Memory B cell (primary cell): ENCODE measurements at places on chromosomes 16 and 17.

- DNase-seq, result no peak
Measured at GRCh38 chr16:66926171-66926947, 1.0 kb upstream of the RRAD start.

- DNase-seq, result no peak
Measured at GRCh38 chr16:49931916-49932315, 76.0 kb upstream of the ZNF423 start.

- no peak for DNase-seq
Measured at GRCh38 chr17:17057057-17057551, 14.8 kb downstream of the MPRIP start.

- no peak for DNase-seq
Measured at GRCh38 chr16:9612267-9612666, 520.8 kb downstream of the HAPSTR1 start.

- no peak for DNase-seq
Measured at GRCh38 chr17:10354651-10355050, 18.2 kb downstream of the MYH13 start.

GRCh38 chr16:58379736-58380135 lies 12.5 kb upstream of the GINS3 start:
- DNase-seq, result no peak

DNA sequence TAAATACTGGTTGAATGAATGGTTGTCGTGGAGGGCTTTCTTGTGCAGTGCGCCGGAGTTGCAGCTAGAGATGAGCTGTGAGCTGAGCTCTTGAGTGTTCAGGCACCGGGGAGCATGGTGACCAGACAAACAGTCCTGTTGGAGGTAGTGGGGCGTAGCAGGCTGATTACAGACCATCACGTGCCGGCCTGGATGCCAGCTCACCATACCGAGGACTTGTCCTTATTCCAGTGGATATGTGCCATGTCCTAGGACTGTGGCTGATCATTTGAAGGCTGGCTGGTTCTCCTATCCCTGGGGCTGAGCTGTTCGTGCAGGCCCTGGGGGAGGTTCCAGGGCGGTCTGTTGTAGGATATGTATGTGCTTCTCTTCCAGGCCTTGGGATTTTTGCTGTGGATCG lies 60.0 kb downstream of the ABCC1 start:
- no peak for DNase-seq

- DNase-seq, result no peak
Measured at GRCh38 chr16:71441348-71442050, 355 bp downstream of the TLE7 start.

DNA sequence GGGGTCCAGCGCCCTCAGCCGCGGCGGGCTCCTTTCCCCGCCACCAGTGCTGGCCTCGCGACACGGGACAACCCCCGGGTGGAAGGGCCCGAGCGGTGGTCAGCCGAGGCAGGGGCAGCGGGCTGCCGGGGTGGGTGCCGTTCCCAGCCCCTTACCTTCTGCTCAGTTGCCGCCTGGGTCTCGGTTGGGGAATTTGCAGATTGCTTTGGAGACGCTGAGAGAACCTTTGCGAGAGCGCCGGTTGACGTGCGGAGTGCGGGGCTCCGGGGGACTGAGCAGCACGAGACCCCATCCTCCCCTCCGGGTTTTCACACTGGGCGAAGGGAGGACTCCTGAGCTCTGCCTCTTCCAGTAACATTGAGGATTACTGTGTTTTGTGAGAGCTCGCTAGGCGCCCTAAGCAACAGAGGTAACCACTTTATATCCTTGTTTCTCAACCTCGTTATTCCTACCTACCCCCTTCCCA lies 381 bp downstream of the CTNS start:
- no peak for DNase-seq

- no peak for DNase-seq
Measured at GRCh38 chr17:21240369-21241055, 12.7 kb downstream of the NATD1 start.

DNA sequence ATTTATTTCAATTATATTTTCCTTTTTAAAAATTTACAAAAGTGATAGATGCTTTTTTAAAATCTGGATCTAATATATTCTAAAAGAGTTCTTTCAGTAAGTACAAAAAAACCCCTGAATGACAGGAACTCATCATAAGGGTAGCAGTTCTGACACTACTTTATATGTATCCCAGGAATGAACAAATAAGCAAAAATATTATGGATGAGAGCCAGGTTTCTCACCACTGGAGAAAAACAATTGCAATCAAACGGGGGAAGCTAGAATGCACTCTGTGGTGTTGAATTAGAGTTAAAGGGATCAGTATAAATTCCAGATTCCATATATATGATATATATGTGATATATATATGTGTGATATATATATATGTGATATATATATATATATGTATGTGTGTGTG lies 23.2 kb upstream of the NDRG4 start:
- DNase-seq, result no peak

GRCh38 chr17:50350733-50351132 lies 4.8 kb downstream of the XYLT2 start:
- DNase-seq, result no peak

DNA sequence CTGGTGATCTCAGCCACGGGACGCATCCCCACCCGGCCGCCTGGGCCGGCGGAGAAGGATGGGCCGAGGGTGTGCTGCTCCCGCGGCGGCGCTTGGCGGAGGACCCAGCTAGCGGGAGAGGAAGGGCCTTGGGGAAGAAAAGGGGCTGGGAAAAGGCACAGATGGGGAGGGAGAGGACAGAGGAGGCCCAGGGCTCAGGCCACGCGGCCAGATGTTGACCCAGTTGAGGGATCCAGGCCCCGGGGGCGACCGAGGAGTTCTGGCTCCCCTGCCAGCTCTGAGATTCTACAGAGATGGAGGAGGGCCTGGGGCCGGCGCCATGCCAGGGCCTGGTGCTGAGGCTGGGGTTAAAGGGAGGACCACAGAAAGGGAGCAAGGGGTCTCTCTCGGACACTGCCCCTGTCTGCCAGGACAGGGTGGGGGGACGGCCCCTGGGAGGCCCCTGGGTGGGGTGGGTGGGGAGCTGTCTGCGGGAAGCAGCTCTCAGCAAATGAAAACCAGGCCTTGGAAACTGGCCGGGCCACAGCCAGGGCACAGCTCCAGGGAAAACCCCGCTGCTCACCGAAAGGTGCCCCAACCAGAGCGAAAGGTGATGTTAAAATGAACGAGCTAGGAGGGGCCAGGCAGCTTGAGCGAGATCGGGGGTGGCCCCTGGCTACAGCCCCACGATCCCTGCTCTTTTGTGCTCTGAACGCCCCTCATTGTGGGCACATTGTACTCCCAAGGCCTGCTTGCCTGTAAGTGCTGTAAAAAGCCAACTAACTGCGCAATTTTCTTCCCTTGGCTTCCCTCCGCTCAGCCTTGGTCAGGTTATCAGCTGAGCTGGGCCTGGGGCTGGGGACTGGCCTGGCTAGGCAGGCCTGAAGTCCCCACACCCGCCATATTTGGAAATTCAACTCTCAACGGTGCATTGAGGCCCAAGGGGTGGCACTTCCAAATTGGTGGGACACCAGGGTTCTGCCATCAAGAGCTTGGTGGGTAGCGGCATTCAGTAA lies 191.4 kb downstream of the ZNF423 start:
- DNase-seq, result no peak

DNA sequence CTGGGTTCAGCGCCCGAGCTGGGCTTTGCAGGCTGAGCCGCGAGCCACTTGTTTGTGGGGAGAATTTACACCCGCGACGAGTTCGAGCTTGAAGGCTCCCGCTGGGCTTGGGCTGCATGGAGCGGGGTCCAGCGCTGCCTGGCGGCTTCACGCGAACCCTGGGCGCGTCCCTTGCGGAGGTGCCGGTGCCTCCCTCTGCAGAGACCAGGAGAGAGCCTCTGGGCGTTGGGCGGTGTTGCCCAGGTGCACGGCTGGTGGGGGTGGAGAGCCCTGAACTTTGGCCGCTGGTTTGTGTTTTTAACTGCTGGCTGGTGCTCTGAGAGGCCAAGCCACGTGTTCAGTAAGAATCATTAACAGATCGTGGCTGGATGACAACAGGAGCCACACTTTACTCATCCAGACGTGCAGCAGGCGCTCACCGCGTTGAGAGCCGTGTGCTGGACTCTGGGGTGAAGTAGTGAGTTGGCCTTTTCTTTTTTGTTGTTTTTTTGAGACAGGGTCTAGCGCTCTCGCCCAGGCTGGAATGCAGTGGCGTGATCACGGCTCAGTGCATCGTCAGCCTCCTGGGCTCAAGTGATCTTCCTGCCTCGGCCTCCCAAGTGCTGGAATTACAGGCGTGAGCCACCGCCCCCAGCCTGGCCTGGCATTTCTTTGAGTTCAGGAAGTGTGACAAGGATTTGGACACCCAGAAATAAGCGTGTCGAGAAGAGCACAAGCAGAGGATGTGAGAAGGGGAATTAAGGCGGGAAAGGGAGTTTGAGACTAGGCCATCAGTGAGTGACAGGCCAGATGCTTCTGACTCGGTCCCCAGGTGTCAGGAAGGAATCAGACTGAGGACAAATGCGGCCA lies 827 bp downstream of the CDK10 start:
- no peak for DNase-seq

DNA sequence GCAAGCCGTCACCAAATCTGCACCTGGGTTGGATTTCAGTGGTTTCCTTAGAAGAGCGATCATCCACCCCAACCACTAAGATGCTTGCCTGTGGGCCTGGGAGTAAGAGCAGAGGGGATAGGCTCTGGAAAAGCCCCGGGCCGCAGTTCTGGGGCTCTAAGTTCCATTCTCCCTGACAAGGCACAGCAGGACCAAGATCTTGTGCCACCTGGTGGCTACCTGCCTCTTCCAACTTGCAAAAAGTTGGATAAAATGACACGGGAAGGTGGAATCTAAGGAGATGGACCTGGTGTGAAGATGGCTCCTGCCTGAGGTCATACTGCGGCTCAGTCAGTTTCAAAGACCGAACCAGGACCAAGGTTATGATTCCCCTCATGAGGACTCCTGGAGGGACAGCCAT lies 42.3 kb downstream of the ABCC12 start:
- DNase-seq, result no peak

GRCh38 chr17:81066072-81066471 lies 31.1 kb downstream of the BAIAP2 start:
- no peak for DNase-seq

- no peak for DNase-seq
Measured at GRCh38 chr17:60471451-60471850, 49.2 kb downstream of the CHCT1 start.

DNA sequence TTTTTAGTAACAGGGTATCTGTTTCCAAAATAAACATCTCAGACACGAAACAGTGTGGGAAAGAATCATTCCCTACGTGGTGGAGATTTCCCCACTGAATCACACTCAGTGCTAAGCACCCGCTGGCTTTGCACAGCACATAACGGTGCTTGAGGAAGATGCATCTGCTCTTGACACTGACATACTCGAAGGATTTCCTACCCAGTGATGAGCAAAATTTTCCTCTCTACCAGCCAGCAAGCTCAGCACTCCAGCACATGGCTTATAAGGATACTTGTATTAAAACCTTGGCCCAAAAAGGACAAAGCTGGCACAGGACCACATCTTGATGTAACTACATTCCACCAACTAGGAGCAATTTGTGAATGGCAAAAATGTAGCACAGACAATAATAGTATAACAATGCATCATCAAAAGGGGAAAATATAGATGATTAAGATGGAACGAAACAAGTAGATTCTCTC lies 59.0 kb downstream of the ANKFY1 start:
- no peak for DNase-seq

DNA sequence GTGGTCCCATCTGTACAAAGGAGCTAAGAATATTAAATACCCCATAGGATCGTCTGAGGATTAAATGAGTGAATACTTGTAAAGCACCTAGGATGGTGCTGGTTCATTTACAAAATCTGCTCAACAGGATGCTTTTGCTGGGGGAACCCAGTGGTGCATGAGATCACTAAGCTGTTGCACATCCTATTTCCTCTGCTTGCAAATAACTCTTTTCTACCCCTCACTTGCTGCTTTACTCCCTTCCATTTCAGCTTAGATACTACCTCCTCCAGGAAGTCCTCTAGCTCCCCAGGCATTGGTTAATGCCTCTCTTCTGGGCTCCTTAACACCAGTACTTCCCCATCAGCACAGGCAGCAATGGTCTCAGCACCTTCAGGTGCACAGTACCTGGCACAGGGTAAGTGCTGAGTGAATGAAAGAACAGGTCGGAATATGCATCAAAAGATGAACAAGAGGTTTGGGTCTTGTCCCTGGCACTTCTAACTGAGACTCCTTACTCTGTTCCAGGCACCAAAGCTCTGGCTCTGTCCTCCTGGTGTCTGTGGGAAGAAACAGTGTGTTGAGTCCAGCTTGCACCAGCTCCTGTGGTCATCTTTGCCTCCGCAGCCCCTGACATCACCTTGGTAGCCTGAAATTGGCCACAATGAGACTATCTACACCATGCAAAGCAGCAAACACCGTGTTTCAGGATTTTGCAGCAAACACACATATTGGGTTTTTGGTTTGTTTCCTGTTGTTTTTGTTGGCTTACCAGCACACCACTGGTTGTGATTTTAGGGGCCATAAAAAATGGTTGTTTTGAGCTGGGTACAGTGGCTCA lies 24.1 kb upstream of the IL21R start:
- DNase-seq, result no peak

DNA sequence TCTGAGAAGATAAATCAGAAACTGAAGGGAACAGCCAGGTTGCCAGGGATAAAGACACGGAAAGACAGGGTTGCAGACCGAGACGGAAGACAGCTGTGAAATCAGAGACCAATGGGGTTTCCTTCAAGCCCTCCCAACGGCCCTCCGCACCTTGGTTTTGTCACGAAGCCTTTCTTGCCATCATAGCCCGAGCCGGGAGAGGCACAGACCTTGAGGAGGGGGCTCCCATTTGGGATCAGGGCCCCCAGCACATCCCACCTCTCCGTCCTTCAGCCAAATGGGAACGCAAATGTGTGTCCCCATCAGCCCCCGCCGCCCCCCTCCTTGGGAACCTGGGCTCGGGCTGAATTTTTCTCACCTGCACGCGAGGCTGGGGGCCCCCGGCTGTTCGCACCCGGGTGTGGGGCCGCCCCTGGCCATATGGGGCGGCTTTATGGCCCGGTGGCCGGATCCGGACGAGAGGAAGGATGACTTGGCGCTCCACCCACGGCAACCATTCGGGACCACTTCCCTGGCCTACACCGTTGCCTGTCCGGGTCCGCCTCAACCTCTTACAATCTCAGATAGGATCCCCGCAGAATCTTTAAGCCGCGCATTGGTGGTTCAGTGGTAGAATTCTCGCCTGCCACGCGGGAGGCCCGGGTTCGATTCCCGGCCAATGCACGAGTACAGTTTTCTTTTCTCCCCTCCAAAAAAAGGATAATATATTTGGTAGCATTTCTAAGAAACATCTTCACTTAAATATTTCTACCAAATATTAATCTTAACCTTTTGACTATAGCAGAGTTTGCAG lies 1.4 kb upstream of the HES7 start:
- peak; percentile 85 for DNase-seq
